ENCODE measurements at places on chromosomes 1 and 21.

DNA sequence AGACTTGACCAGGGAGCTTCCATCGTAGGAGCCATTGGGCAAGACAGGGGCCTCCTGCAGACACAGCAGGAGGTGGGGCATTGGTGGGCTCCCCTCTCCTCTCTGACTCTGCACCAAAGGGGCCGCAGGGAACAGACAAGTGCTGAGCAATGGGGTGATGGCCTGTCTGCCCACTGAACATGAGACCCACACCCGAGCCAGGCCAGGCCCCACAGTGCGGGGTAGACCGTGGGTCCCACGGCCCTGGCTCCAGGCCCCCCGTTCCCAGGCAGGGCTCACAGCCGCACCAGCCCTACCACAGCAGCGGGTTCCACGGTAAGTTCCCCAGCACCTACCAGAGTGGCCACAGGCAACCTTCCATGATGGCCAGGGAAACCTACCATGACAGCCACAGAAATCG, 45.9 kb downstream of the CHD5 start:
- DNase-seq, result no peak

DNA sequence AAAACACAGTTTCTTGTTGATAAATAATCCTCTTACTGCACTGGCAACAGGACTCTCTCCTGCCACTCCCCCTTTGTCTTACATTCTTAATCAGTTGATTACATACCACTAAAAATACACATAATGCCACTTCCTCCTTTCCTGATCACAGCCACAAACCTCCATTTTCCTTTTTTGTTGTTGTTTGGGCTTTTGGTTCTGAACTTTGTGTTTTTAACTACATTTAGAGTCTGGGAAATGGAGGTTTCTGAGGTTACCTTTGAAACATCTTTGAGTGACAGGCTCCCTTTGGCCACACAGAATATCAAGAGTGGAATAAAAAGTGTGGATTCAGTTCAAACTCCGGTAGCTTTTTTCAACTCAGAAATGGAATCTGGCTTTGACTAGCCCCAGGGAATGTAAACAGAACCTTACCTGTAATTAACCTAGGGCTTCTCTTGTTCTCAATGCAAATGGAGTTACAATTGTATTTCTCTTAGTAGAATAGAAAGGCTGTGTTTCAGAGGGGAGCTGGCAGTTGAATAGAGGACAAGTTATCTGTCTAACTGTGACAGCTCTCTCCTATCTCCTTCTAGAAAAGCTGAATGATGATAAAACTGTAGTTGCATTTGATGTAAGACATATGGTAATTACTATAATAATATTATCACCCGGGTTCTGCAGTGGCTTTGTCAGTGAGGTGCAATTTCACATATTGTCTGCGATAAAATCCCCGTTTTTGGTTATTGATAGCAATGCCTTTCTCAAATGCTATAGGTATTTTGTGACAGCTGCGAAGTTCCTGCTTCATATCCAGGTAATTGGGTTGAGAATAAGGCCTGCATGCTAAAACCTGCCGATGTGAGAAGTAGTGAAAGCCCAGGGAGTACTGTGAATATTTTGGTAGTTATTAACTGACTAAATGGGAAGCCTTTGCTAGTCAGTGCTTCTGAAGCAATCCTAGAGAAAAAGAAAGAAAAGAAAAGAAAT, 66.9 kb downstream of the ST6GALNAC5 start:
- DNase-seq, result no peak

DNA sequence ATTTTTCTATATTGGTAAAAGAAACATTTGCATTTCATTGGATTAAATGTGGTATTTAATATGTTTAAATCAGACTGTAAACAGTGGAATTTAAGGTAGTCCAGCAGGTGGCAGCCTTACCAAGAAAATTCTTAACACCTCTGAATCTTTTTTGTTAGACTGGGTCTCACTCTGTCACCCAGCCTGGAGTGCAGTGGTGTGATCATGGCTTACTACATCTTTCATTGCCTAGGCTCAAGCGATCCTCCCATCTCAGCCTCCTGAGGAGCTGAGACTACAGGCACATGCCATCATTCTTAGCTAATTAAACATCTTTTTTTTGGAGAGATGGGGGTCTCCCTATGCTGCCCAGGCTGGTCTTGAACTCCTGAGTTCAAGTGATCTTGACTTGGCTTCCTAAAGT, 98.8 kb downstream of the RABGAP1L start:
- no peak for DNase-seq

- no peak for DNase-seq
Observed at GRCh38 chr1:115729756-115730155, 38.8 kb downstream of the CASQ2 start.

- DNase-seq, result no peak
Observed at GRCh38 chr21:35048183-35048601, 910 bp downstream of the RUNX1 start.

- peak; percentile 98 for DNase-seq
Observed at GRCh38 chr1:53238197-53239155, at the start of gene MAGOH. Gene MAGOH, minus strand, starts transcription at chr1:53238518. Its CDS starts 70 bp downstream, at chr1:53238448.

DNA sequence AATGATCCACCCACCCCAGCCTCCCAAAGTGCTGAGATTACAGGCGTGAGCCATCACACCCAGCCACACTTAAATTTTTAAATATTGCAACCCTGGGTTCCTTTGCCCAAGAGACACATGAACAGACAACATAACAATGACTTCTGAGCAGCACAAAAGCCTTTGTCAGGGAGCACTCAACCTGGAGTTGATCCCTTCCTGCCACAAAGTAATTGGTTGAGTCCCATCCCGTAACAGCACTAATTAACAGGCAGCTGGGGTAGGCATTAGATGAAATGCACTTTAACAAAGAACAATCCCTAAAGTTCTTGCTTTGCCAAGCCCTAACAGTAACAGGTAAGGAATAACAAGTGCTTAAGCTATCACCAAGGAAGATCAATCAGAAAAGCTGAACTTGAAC, 5.9 kb upstream of the BCAR3 start:
- DNase-seq, result no peak

GRCh38 chr1:207752456-207752998, 673 bp downstream of the CD46 start:
- peak; percentile 90 for DNase-seq

GRCh38 chr21:46079352-46080170, 18.4 kb upstream of the COL6A2 start:
- DNase-seq, result no peak

DNA sequence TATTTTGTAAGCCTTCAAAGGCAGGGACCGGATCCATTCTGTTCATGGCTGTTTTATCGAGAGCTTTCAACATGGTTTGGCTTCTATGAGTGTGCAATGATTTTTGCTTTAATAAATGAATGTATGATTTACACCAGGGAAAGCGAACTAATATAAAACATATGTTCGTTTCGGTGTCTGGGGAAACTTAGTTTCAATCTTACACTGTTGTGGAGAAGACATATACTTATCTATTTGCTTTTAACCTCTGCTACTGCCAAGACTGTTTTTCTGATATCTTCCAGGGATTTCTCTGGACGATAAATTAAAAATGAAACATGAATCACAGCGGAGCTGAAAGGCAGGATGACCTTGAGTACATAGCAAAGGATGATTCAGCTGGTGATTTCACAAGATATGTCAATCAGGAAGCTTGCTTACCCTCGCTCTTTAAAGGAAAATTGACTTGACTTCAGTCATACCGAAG, 14.7 kb upstream of the CYYR1 start:
- DNase-seq, result no peak

DNA sequence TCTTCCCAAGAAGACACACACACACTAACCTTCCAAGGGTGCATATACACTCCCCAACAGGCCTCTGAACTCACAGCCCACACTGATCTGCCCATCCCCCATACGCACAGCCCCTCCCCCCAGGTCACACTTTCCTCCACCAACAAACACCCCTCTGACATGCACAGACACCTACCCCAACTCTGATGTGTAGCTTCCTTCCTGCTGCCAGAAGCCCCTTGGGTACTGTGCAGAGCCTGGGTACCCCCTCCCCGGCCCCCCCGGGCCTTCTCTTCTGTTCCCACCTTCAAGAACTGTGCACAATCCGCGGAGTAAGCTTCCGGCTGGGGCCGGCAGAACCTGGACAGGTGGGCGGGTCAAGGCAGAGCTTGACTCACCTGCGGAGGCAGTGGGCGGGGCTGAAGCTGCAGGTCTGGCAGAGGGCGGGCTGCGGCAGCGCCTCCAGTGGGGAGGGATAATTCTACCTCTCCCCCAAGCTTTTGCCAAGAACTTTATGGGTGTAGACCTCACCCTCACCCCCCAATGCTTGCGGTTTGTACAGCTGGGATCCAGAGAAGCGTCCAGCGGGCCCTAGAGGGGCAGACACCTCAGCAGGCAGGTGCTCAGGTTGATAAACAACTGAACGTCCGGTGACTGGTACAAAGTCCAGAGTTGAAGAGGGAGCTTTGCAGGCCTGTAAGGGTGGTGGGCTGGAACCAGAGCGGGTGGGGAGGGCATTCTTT, at the start of gene C1orf210:
C1orf210 (minus strand) TSS at position 313 of the 722 bp plus-strand sequence. CDS start 2,311 bp downstream, outside the sequence.
- DNase-seq, result peak; percentile 65

GRCh38 chr1:2468041-2468472, 8.0 kb upstream of the PLCH2 start:
- no peak for DNase-seq

DNA sequence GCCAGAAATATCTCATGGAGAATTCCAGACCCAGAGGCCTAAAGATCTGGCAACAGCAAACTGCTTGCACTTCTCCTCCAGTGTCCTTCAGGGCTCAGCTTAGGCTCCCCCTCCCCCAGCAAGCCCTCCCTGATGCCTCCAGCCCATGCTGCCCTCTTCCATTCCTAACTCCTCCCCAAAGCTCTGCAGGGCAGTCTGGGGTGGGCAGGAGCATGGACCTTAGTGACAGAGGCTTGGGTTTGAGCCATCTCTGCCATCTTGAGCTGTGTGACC, 436.8 kb downstream of the PTPRU start:
- DNase-seq, result no peak

GRCh38 chr1:181083842-181084605, 4.5 kb upstream of the IER5 start:
- peak; percentile 65 for DNase-seq

DNA sequence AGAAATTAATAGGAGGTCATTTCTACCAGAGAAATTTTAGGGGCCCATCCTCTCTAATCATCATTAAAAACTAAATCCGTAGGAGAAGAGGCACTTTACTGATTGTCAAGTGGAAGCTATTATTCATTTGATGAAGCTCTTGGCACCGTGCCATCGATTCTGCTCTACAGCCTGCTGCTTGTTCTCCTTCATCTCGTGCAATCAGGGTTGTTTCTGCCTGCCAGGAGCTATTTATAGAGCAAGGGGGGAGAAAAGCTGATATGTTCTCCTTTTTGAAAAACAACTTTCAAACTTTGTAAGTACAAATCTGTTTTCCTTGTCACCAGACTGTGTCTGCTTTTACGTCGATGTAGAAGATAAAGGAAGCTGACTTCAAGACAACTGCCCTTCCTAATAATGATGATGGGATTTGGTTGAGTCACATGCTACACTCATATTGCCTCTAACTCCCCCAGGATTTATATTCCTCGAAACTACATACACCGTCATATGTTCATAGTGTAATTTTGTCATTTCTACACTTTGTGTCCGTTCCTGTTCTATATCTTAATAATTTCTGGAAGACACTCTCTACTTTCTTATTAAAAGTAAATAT, 169.6 kb upstream of the LHX8 start:
- no peak for DNase-seq

- DNase-seq, result no peak
Observed at GRCh38 chr1:31063631-31064030, 1.9 kb downstream of the PUM1 start.

DNA sequence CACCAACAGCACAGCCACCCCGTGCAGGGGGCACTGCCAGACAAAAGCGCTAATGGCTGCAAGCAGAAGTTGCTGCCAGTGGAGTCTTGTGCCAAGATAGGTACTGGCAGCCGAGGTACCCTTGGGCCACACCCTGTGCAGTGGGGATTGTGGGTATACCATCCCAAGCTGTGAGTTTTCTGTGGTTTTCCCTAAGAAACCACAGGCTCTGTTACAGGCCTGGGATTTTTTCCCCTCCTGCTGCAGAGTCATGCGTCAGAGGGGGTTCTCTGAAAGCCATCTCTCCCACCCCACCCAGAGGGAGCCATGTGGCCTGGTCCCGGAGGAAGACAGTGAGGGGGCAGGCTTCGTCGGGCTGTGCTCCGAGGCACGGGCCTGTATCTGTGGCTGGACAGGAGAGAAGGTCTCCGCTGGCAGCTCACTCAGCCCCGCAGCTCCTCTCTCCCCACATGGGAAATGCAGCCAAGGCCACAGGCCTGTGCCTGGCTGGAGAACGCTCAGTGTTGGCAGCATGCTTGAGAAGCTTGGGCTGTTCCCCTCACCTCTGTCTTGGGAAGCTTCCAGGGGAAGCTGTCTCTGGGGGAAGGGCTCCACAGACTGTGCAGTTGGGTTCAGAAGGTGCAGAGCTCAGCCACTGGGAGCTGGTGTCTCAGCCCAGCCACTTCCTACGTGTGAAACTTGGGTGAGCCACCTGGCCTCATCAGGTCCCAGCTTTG, 42.5 kb downstream of the NEK2 start:
- DNase-seq, result peak; percentile 85

DNA sequence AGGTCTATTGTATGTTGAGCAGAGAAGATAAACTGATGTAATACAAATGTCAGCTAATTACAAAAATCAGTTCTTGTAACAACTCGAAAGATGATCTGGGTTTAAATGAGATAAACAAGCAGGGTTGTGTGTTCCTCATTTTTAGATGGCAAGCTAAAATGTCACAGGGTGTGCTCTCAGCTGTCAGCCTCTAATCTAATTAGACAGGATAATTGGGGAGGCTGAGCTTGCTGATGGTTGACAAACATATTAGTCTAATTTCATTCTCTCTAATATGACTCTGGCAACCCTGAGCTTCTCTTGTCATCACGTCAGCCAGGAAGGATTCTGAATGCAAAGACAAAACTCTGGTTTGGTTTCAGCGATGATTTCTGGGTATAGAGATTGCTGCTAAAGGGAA, 335.3 kb upstream of the KAZN start:
- DNase-seq, result no peak

DNA sequence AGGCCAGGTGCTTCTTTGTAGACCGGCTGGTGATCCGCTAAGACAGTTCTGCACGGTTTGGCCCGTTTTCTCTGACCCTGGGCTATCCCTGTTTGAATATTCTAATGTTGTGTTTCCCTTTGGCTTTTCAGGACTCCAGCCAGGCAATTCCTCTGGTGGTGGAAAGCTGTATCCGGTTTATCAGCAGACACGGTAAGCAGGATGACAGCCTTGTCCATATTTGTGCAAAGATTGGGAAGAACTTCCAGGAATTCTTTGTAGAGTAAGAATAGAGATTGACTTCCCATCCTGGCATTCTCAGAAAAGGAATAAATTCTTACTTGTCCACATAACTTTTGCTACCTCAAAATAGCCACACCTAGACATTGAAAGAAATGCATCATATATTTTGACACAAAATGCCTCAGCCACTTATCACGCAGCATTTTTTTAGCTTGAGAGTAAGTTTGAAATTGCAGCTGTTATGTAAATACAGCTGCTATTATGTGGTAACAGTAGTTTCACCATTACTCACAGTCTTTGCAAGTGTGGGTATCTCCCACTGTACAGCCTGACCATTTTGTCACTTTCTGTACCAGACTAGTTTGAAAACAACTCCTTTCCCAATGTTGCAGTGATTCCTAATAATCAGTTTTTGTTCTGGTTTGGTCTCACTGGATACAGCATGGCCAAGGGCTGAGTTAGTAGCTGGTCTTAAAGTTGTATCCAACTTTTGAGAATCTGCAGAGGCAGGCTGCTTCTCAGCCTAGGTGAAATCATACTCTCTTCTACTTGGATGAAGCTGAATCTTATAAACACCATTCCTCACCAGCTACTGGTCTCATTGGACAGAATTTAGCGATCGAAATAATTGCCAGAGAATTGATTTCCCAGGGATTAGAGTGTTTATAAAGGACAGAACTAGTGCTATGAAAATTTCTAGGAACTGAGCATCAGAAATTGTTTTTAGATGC, 40.0 kb upstream of the IKBKE start:
- no peak for DNase-seq

GRCh38 chr1:45508295-45509151, 8.4 kb downstream of the MMACHC start:
- no peak for DNase-seq
